Spleen (tissue), 13 donors: ENCODE measurements at places on chromosomes 1 and 21. TPM values are rescaled to one million over a fixed set of nuclear protein-coding genes. Genes with fewer than 3 reads are reported as not detected.

GRCh38 chr1:107171333-107171732 is 30.5 kb downstream of the NTNG1 start:
- H3K27me3 ChIP-seq: no peaks in the 10 kb centered on the region
- no peaks in the 10 kb centered on the region for H3K36me3 ChIP-seq

DNA sequence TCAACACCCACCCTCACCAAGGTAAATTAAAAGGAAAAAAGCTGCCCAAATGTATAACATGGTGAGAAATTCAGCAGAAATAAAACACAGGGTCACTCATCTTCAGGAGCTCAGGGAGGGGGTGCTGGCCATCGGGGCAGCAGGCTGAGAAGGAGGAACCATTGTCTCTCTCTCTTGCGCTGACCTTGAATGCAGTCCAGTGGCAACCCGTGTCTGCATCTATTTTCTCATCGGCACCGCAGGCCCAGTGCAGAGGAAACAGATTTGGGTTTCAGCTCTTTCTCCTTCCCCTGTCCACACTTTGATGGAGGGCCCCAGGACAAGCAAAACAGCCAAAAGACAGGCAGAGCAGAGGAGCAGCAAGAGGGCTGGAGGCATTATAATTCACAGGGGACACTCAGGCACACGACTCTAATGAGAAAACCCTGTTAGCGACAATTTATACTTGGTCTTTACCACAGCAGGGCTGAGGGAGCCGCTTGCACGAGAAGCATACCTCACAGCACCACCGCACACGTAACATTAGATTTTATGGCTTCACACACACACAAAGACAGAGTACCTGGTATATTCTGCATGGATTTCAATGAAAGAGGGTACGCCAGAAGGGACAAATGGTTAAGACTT is 18.6 kb downstream of the MKNK1 start:
- no peak for DNase-seq
- H3K36me3 ChIP-seq: peaks cover 4% of the 10 kb centered on the region
- peak overlapping the region; percentile 8 for H3K27ac ChIP-seq
- H3K27me3 ChIP-seq: no peaks in the 10 kb centered on the region
- peaks cover 53% of the 10 kb centered on the region for H3K4me1 ChIP-seq
- no peak overlapping the region for H3K4me3 ChIP-seq

- H3K4me1 ChIP-seq: peaks cover 4% of the 10 kb centered on the region
- H3K27ac ChIP-seq: no peak overlapping the region
- no peak for DNase-seq
Observed at GRCh38 chr1:52662645-52663313, 29.8 kb downstream of the SHISAL2A start.

DNA sequence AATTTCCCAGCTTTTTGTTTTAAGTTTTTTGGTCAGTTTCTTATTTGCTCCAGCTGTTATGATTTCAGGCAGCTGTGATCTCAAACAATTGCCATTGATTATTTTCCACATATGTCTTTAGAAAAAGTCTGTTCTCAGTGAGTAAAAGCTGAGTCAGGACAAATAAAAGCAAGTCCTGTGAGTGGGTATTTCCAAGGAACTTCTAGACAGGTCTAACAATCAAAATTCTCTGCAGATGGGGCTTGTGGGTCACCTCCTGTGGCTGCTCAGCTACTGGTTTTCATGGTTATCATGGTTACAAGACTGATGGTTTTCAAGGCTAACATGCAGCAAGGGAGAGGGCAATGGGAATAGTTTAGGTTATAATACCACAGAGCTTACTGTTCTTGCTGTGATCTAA is 585.7 kb downstream of the LMO4 start:
- H3K27me3 ChIP-seq: no peaks in the 10 kb centered on the region
- H3K4me3 ChIP-seq: no peak overlapping the region
- no peak for DNase-seq

DNA sequence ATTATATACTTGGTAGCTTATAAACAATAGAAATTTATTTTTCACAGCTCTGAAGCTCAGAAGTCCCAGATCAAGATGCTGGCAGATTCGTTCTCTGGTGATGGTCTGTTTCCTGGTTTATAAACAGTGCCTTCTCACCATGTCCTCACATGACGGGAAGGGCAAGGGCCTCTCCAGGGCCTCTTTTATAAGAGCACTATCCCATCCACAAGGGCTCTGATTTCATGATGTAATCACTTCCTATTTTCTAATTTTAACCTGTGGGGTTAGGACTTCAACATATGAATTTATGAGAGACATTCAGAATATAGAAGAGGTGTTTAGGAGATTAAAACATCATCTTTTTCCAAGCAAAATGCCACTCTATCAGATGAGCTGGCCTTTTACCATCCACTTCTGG is 32.1 kb upstream of the PLPPR4 start:
- H3K27me3 ChIP-seq: no peaks in the 10 kb centered on the region
- H3K27ac ChIP-seq: no peak overlapping the region
- no peaks in the 10 kb centered on the region for H3K4me1 ChIP-seq
- no peak overlapping the region for H3K4me3 ChIP-seq

GRCh38 chr1:175265091-175265490 is 72.5 kb upstream of the KIAA0040 start:
- H3K27ac ChIP-seq: no peak overlapping the region
- no peaks in the 10 kb centered on the region for H3K4me1 ChIP-seq
- H3K4me3 ChIP-seq: no peak overlapping the region

DNA sequence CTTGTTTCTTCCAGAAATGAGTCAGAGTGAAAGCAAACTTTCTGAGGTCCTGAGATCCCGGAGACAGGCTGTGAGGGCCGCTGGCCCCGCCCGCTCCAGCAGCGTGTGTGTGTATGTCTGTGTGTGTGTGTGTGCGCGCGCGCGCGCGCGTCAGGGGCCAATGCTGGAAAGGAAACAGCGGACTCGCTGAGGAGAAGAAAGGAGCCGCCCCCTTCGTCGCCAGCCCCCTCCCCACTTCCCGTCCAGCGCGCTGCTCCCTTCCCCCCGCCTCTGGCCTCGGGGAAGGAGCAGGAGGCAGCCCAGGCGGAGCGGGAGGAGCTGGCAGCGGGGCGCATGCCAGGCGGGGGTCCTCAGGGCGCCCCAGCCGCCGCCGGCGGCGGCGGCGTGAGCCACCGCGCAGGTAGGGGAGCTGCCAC is at the start of gene DISC1:
Gene DISC1 (plus strand): TSS at position 256 of the 416 bp plus-strand sequence. CDS start 78 bp downstream, at position 334.
- no peaks in the 10 kb centered on the region for H3K36me3 ChIP-seq
- H3K4me3 ChIP-seq: peak within 1 kb of the TSS; percentile 92
- H3K4me1 ChIP-seq: peaks cover 33% of the 10 kb centered on the region
- peak within 1 kb of the TSS; percentile 93 for H3K27ac ChIP-seq
- DNase-seq: peak; percentile 94

DNA sequence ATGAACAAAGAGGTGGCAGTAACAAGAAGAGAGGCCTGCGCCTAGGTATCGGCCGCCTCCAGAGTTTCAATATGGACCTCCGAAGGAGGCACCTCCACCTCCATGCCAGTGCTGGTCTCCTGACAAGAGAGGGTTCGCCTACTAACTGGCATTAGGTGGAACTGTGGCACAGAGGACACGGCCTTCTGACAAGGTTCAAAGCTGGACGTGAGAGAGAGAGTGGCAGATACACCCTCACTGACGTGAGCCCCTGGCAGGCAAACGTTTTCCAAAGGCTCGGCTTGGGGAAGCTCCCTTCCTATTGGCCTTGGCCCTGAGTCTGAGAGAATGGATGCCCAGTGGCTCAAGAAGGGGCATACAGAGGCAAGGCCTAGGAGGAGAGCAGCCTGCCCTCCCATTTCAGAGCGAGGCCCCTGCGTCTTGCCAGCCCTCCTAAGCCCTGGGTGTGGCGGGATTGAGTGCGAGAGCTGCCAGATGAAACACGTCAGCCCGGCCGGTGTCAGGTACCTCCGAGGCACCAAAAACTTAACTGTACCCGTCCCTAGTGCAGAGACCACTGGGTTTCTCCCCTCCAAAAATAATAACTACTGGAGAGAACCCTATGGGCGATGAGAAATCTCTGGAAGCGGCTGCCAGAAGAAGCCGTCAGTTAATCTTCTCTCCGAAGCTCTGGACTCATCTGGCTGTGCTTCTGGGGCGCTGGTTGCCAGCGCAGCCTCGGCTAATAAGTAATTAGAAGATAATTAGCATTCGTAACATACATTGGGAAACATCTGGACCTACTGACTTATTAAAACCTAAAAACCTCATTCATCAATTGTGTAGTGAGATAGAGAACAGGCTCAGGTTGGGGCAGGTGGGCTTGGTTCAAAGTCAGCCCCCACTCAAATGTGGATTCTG is 283.6 kb downstream of the NPHP4 start:
- no peak overlapping the region for H3K4me3 ChIP-seq
- H3K27ac ChIP-seq: no peak overlapping the region
- no peaks in the 10 kb centered on the region for H3K4me1 ChIP-seq
- H3K27me3 ChIP-seq: no peaks in the 10 kb centered on the region
- H3K36me3 ChIP-seq: no peaks in the 10 kb centered on the region

- H3K27me3 ChIP-seq: no peaks in the 10 kb centered on the region
- no peaks in the 10 kb centered on the region for H3K4me1 ChIP-seq
- no peak for DNase-seq
- H3K4me3 ChIP-seq: no peak overlapping the region
- no peaks in the 10 kb centered on the region for H3K36me3 ChIP-seq
- H3K27ac ChIP-seq: no peak overlapping the region
Observed at GRCh38 chr1:218588540-218589172, 243.5 kb downstream of the TGFB2 start.

GRCh38 chr1:212606395-212607205 is 2.0 kb upstream of the ATF3 start:
- H3K4me3 ChIP-seq: peak overlapping the region; percentile 63
- H3K4me1 ChIP-seq: peaks cover 41% of the 10 kb centered on the region
- peaks cover 70% of the 10 kb centered on the region for H3K27me3 ChIP-seq
- peak; percentile 83 for DNase-seq
- no peaks in the 10 kb centered on the region for H3K36me3 ChIP-seq

DNA sequence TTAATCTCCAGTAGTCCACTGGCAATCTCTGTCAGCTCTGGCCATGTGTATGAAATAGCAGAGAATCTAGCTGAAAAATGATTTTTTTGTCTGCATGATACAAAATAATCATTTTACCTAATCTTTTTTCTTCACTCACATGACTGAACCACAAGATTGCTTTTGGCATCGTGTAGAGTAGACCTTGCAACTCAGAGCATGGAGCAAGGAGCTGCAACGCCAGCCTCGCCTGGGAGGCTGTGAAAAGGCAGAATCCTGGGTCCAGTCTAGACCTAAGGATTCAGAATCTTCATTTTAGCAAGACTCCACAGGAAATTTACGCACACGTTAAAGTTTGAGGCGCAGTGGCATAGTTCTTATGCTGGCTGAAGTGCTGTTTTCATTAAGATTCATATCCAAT is 40.2 kb downstream of the TOMM20 start:
- no peak overlapping the region for H3K27ac ChIP-seq
- no peak overlapping the region for H3K4me3 ChIP-seq
- no peak for DNase-seq
- H3K27me3 ChIP-seq: no peaks in the 10 kb centered on the region
- H3K4me1 ChIP-seq: peaks cover 12% of the 10 kb centered on the region

- H3K27ac ChIP-seq: no peak overlapping the region
- H3K36me3 ChIP-seq: no peaks in the 10 kb centered on the region
- no peak overlapping the region for H3K4me3 ChIP-seq
- no peak for DNase-seq
- peaks cover 16% of the 10 kb centered on the region for H3K4me1 ChIP-seq
- H3K27me3 ChIP-seq: no peaks in the 10 kb centered on the region
Observed at GRCh38 chr1:9561429-9561828, 22.2 kb downstream of the SLC25A33 start.

DNA sequence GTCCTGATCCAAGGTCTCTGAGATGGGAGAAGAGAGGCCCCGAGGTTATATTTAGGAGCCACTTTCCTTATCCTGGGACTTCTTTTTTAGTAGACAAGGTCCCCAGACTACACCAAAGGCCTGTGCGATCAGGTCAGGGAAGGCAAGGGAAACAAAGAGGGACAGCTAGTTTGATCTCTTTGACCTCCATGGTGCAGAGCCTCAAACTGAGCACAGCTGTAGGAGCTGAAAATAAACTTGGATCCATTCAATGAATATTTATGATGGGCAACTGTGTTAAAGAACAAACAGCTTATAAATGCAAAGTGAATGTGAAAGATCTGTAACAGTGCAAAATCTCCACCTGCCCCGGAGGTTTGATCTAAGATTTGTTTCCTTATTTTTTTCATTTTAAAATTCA is 256.6 kb downstream of the DYRK1A start:
- H3K36me3 ChIP-seq: no peaks in the 10 kb centered on the region
- no peak overlapping the region for H3K4me3 ChIP-seq
- H3K4me1 ChIP-seq: no peaks in the 10 kb centered on the region
- H3K27ac ChIP-seq: no peak overlapping the region
- no peak for DNase-seq

- H3K4me3 ChIP-seq: no peak overlapping the region
- H3K4me1 ChIP-seq: no peaks in the 10 kb centered on the region
Observed at GRCh38 chr1:89781494-89782126, 39.2 kb upstream of the LRRC8D start.

DNA sequence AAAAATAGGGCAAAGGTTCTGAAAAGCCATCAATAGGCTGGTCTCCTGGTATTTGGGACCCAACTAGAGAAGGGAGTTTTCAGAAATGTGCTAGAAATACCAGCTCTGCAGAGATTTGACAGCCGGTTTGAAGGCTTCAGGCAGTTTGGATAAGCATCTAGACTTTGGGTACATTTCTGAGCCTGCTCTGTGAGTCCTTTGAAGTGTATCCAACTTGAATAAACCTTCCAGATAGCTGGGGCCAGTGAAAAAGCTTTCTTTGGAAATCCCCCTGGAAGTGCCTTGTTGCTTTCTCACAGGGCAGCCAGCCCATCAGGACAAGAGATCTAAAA is 6.4 kb upstream of the PEF1 start:
- no peak for DNase-seq
- no peaks in the 10 kb centered on the region for H3K4me1 ChIP-seq
- H3K4me3 ChIP-seq: no peak overlapping the region
- H3K27ac ChIP-seq: no peak overlapping the region

DNA sequence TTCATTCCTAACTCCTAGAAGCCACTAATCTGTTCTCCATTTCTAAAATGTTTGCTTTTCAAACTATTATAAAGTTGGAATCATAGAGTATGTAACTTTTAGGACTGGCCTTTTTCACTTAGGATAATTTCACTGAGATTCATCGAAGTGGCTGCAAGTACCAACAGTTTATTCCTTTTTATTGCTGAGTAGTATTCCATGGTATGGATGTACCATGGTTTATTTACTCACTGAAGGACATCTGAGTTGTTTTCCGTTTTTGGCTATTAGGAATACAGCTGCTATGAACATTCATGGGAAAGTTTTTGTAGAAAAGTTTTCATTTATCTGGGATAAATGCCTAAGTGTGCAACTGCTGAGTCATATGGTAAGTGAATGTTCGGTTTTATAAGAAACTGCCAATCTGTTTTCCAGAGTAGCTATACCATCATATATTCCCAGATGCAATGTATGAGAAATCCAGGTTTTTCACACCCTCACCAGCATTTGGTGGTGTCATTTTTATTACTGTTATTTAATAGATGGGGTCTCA is 66.3 kb downstream of the SLC27A3 start:
- H3K4me1 ChIP-seq: peaks cover 40% of the 10 kb centered on the region
- H3K4me3 ChIP-seq: no peak overlapping the region
- H3K27ac ChIP-seq: no peak overlapping the region
- H3K36me3 ChIP-seq: no peaks in the 10 kb centered on the region
- DNase-seq: no peak
- H3K27me3 ChIP-seq: no peaks in the 10 kb centered on the region

GRCh38 chr1:53475664-53476063 is 16.5 kb downstream of the DMRTB1 start:
- no peak for DNase-seq
- H3K4me3 ChIP-seq: no peak overlapping the region
- no peaks in the 10 kb centered on the region for H3K4me1 ChIP-seq
- no peaks in the 10 kb centered on the region for H3K27me3 ChIP-seq
- H3K27ac ChIP-seq: no peak overlapping the region
- H3K36me3 ChIP-seq: no peaks in the 10 kb centered on the region

Gene MSH4
- 0.29 TPM for polyA plus RNA-seq

Gene GPR52
- polyA plus RNA-seq: 0.13 TPM

Gene C2CD2
- 18.0 TPM for polyA plus RNA-seq

Gene EVA1C
- 16.2 TPM for polyA plus RNA-seq

Gene FAM110D
- 0.44 TPM for polyA plus RNA-seq

Gene AADACL4
- not detected for polyA plus RNA-seq

Gene ATAD3B
- 62.3 TPM for polyA plus RNA-seq

Gene DCDC2B
- 0.03 TPM for polyA plus RNA-seq

Gene UBXN10
- 0.10 TPM for polyA plus RNA-seq

Gene FCRL5
- polyA plus RNA-seq: 69.0 TPM
